ENCODE measurements at places on chromosomes 4 and X.

GRCh38 chr4:10623241-10623640, 61.3 kb downstream of the CLNK start:
- DNase-seq = no peak

GRCh38 chrX:1059576-1060561, 152.6 kb downstream of the CRLF2 start:
- no peak for DNase-seq

DNA sequence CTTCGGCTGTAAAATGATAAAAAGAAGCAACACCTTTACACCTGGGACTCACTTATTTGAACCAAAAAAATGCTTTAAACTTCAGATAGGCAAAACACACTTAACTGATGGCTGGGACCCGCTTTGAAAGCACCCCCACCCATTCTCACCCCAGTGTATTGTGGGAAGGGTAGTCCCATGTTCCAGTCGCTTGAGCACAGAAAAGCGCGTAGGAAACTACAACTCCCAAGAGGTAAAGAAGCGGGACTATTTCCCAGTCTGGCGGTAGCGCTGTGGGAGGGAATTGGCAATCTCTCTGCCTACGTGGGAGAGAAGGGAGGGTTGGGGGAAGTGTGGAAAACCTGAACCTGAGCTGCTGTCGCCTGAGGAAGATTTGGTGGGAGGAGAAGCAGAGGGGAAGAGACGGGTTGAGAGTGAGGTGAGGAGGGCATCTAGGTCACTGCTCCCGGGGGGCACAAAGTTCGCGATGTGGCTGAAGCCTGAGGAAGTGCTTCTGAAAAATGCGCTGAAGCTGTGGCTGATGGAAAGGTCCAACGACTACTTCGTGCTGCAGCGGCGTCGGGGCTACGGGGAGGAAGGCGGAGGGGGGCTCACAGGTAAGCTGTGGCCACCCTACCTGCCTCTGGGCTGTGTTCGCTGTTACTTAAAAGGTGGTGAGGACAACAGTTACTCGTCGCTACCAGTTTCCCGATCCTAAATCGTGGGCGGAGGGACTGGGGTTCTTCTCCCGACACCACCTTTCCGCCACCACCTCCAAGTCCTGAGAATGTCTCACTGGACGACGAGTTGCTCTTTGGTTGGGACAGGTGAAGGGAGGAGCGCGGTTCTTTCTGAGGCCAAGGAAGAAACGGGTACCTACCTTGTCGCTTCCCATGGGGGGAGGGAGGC, at the start of gene TBC1D8B:
TBC1D8B (plus strand) TSS at position 286 of the 888 bp plus-strand sequence; CDS start at position 467, 181 bp downstream.
- peak; percentile 85 for DNase-seq

- no peak for DNase-seq
Observed at GRCh38 chr4:90060039-90060438, 67.2 kb upstream of the CCSER1 start.

DNA sequence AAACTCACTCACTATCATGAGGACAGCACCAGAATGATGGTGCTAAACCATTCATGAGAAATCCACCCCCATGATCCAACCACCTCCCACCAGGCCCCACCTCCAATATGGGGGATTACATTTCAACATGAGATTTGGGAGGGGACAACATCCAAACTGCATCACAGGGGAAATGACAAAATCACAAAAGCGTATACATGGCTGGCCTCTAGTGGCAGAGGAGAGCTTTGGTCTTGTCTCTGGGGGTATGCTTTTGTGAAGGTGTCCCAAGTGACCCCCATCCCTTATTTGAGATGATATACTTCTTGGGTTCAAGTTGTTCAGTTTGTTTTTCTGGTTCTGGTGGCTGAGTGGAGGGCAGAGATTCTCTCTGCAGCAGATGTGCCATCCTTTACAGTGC, 8.5 kb upstream of the SETD7 start:
- no peak for DNase-seq

- DNase-seq = no peak
Observed at GRCh38 chrX:37509349-37509748, 62.1 kb upstream of the LANCL3 start.

GRCh38 chr4:46450556-46450955, 60.6 kb upstream of the GABRA2 start:
- DNase-seq = no peak

- no peak for DNase-seq
Observed at GRCh38 chr4:104815665-104816064, 321.0 kb upstream of the CXXC4 start.

DNA sequence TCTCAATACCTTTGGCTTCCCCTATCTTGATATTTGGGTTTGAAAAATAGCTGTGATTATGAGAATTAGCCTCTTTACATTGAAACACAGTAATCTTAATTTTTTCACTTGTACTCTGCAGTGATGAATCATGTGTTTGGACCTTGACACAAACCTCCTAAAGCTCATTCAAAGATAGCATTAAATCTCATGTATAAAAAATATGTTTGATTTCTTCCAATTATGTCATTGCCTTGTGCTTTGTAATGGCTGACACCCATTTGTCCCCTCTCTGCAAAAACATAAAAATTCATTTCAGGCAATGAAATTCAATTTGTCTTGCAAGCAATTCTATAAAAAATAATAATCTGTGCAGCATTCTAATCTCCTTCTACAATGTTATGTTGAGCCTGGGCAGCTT, 422.4 kb upstream of the BOD1L1 start:
- no peak for DNase-seq

DNA sequence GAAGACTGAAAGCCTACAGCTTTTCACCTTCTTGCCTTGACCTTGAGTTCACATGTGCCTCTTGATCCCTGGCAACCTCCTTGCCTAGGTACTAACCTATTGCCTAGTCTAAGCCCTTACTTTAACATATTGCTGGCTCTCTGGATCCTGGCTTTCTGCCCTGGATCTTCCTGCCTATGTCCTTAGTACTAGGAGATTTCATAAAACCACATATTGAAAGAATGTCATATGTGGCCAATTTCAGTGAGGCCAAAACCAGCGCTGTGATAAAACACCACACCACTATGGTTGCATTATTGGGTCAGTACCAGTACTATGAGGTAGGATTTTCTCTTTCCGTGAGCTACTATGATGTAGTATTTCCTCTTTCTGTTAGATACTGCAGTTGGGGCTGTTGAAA, 80.4 kb downstream of the CT47B1 start:
- no peak for DNase-seq

DNA sequence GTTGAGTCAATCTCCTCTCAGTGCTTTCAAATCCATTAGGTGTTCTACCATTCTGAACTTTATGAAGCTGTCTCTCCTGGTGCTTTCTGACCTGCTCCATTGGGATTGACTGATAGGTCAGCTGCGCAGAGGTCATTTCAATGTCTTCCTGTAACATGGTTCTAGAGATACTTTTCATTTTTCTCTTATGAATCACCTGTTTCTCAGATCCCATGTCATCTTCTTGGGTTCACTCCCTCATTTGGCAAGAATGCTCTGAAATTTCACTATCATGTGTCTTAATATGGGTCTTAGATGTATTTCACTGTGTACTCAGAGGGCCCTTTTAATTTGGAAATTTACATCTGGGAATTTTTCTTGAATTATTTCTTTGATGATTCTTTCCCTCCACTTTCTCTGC, 13.8 kb upstream of the PGM2 start:
- DNase-seq = no peak

DNA sequence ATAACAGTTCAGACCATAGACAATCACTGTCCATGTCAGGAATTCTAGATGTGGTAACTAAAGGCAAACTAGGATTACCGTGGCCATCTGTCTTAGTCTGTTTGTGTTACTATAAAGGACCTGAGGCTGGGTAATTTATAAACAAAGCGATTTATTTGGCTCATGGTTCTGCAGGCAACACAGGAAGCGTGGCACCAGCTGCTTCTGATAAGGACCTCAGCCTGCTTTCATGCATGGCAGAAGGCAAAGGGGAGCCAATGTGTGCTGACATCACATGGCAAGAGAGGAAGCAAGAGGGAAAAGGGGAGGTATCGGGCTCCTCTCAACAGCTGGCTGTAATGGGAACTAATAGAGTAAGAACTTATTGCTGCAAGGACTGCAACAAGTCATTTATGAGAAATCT, 376.7 kb downstream of the GPM6A start:
- DNase-seq = no peak

DNA sequence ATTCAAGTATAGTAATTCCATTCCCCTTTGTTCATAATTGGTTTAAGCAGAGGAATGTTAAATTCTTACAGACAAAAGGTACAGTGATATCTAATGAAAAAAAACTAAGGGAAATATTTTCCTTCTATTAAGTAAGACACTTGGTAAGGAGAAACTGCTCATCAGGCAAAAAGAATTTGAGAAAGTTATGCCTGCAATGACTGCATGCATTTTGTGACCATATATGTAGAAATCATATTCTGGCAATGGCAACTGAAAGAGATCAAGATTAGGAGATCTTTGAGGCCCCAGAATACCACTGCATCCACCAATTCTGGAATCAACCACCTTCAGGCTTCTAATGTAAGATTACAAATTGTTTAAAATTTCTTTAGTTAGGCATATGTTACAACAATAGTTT, 364.8 kb downstream of the PCDH10 start:
- DNase-seq = no peak

GRCh38 chr4:162016991-162017390, 146.8 kb downstream of the FSTL5 start:
- DNase-seq = no peak

DNA sequence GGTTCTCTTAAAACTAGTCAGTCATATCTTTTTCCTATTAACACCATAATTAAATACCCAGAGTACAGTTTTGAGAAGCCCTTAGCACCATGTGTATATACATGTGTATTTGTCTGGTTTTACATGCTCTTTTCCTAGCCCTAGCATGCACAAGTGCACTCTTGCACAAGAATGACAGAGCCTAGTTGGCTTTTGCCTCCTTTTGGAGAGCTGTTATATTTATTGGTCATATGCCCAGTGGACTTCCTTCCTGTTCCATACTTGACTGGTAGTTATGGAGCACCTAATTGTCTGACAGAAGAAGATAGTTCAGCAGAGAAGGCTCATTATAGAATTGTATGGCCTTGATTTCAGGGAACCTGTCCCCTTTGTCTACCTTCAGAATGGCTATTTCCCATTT, 155.6 kb downstream of the ARX start:
- DNase-seq = no peak

- DNase-seq = no peak
Observed at GRCh38 chrX:134241960-134242619, 5.1 kb downstream of the CCDC160 start.

GRCh38 chrX:39830414-39830813, 267.3 kb downstream of the BCOR start:
- DNase-seq = no peak

DNA sequence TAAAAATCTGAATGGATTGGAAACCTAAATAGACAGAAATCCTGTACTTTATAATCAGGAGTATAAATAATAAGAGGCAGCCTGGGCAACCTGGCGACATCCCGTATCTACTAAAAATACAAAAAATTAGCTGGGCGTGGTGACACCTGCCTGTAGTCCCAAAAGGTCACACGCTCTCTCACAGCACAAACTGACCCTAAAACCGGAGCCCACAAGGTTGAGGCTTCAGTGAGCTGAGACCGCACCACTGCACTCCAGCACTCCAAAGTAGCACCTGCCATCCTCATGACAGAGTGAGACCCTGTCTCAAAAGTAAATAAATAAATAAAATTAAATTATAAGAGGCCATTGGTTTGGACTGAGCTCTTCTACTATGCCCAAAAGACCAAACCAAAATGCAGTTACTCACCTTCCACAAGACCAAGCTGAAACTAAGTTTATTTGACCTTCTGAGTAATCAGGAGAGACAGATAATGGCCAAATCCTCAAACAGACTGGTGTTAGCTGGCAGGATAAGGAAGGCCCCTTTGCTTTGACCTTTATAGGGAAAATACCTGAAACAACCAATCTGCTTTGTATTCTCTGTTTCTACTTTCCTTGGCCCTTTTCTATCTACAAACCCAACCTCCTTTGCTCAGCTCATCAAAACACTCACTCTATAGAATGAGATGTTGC, 3.2 kb upstream of the GRSF1 start:
- no peak for DNase-seq

GRCh38 chr4:89368861-89369260, 61.3 kb upstream of the GPRIN3 start:
- DNase-seq = no peak

DNA sequence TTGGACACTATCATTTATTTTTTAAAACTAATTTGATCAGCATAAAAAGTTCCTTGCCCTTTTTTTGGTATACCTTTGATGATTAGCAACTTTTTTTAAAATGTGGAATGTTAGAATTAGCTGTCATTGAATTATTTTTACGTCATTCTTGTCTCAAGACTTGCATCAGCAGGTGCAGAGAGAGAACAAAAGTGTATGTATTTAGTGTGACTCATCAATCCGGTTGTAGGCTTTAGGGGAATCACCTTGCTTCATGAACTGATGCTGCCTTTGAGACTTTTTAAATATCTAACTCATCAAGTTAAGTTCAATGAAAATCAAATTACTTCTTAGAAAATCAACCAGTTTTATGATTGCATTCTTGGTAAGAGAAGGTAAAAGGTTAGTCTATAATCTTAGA, 125.1 kb downstream of the ARX start:
- no peak for DNase-seq

- DNase-seq = no peak
Observed at GRCh38 chrX:93585661-93586060, 87.7 kb downstream of the NAP1L3 start.

GRCh38 chr4:8710946-8711345, 118.4 kb downstream of the CPZ start:
- peak; percentile 4 for DNase-seq

DNA sequence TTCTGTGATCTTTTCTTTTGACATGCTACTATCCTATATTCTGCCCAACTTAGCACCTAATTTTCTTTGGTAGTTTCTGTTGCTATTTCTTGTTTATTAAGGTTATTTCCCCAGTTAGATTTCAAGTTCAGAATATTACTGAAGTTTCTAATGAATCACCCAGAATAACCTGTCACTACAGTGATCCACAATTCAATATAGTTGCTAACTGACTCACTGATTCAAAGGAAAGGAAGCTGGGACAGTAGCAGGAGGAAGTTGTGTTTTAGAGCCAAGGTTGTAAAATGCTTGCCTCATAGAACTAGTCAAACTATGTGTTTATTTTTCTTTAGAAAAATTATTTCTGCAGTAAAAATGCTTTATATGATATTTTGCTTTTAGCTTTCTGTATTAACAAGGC, 37.4 kb downstream of the PAK3 start:
- no peak for DNase-seq

DNA sequence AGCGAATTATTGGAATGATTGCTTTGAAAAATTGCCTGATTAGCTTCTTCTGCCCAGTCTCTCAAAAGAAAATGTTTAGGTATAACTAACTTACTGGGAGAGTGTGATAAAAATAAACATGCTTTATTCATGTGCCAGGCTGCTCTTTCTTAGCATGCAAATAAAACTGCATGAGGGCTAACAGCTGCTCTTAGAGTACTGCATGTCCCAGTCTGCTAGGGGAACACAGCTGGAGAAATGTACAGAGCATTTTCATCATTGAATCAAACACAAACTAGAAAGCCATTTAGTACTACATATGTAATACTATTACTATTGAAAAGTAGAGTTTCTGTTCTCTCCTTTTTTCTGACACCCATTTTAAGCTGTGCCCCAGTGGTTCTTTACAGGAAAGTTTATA, 726.0 kb downstream of the GRID2 start:
- DNase-seq = no peak

- DNase-seq = no peak
Observed at GRCh38 chrX:17644001-17644400, 93.3 kb upstream of the SCML1 start.

All from ovary (tissue), 10 donors.